ENCODE measurements at places on chromosomes 5 and 9. TPM values are rescaled to one million over a fixed set of nuclear protein-coding genes. Genes with fewer than 3 reads are reported as not detected.

The EFCAB9 gene
- not detected for total RNA-seq

- no peak for DNase-seq
These were observed 101.8 kb downstream of the PCSK1 start for GRCh38 chr5:96331210-96331609.

GRCh38 chr9:5609226-5609596 is 19.7 kb upstream of the RIC1 start:
- DNase-seq = no peak

DNA sequence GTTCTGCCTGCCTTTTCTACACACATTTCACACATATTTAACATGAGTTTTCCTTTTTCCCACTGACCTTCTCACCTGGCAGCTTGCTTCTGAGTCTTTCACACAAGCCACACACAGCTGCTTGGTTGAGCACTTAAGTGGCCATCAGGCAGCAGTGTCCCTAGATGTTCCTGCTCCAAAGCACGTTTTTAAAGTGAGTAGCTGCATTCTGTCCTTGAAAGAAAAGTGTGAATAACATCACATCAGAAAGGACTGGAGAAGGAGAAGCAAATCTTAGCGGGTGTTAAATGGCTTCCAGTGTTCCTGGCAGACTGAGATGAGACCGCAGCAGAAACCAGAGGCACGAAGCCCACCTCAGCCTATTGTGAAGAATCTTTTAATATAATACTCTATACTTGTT is 209.2 kb upstream of the IRX4 start:
- DNase-seq = no peak

DNA sequence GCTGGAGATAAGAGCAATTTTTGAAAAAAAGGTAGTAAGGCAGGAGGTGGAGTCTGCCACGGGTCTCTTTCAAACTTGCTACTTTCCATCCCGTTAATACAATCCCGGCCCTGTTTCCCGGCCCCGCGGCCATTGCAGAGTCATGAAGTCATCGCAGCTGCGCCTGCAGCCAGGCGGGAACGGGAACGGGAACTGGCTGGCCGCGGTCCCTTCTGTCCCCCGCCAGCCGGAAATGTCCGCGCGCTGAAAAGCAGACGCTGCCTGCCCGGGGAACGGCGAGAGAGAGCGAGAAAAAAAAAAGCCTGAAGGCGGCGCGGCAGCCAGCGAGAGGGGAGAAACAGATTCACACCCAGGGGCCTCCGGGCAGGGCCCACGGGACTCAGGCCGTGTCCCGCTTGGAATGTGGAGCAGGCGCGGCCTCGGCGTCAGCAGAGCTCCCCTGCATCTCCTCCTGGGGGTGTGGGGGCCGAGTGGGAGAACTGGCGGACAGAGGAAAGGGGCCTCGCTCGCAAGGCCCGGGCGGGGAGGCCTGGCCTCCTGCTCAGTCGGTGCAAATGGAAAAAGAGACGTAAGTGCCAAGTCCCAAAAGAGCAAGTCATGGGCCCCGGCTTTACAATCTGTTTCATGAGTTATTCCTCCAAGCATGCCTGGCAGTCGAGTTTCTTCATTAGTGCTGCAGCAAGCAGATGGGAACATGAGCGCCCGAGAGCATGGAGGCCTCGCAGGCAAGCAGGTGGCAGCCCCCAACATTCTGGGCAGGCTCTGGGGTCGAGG is 201.2 kb upstream of the GAS1 start:
- peak; percentile 62 for DNase-seq

GRCh38 chr5:122077366-122078115 is 518 bp downstream of the LOX start:
- peak; percentile 13 for DNase-seq

DNA sequence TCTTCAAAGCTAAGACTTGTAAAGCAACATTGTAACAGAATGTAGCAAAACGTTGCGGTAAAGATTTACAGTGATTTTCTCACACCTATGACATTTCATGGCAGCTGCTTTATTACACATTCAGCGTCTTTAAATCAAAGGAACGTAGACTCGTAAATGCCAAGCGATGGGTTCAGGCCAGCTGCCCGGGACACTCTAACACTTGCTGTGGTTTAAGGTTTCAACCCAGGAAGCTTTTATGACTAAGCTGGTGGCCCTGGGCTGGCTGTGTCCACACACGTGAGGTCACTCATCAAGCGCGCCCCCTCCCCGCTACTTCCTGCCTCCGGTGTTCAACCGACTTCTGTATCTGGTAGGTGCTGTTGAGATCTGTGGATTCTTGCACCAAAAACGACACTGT is 2.5 kb downstream of the SLC6A18 start:
- DNase-seq = no peak
